ENCODE measurements at places on chromosomes 2 and 18.

DNA sequence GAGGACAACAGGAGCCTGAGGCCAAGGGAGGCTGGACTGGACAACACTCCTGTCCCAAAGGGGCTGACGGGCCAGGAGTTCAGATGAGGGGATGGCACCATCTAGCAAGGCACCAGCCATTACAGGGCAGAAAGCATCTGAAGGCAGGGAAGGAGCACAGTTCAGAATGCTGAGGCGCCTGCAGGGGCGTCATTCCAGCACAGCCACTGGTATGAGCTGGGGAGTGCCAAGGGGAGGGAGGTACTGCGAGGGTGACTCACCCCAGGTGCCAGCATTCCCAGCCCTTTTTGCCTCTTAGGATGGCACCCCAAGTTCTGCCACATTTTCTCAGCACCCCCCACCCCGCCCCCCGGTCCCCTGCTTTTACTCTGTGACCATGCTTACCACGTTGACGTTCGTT lies 129.8 kb upstream of the EPAS1 start:
- no peak for DNase-seq

- no peak for DNase-seq
Observed at GRCh38 chr18:63762518-63762917, 12.7 kb upstream of the SERPINB7 start.

DNA sequence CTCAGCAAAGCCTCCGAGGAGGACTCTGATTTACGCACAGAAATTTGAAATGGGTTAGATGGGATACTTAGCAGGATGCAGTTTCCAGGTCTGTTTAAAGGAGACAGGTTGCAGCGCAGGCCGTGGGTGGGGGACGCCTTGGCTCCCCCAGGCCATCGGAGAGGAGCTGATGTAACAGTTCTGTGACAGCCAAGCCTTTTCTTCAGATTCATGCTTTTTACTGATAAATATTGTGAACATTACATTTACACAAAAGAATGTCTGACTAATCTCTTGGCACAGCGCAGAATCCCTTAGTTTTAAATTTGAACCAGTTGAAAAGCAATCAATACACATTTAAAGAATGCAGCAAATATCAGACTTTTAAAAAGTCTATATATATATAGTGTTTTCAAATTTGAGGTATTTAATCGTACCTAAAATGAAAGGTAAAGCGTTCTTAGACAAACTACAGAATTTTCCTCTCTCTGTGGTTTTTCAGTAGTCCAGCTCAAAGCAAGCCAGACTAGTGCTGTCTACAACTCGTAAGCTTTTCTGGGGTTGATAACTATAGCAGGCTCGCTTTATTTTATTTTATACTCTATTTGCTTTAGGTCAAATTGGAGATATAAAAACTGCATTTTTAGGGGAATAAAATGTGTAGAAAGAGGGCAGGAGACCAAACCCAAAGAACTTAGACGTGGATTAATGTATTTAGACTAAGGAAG lies 221.9 kb downstream of the PIEZO2 start:
- DNase-seq = no peak

DNA sequence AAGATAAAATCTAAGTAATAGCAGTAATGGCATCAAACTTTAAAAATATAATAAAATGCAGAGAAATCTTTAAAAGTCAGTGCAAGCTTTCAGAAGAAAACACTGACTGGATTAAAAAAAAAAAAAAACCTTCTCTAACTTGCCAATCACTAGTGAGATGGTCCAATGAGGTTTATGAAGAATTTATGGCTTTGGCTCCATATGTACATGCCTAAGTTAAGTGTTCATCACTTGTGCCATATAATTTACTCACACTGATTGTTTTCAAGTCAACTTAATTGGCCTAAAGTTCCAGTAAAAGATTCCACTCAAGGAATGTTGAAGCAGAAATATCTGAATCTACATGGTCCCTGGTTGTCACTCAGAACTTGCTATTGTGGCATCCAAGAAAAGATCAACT lies 40.7 kb upstream of the RAB27B start:
- no peak for DNase-seq

All from HepG2 (cell line).